ENCODE measurements at places on chromosomes 11 and 22.
A peak's percentile ranks its signal among the peaks of the same experiment; 100 is the strongest.

DNA sequence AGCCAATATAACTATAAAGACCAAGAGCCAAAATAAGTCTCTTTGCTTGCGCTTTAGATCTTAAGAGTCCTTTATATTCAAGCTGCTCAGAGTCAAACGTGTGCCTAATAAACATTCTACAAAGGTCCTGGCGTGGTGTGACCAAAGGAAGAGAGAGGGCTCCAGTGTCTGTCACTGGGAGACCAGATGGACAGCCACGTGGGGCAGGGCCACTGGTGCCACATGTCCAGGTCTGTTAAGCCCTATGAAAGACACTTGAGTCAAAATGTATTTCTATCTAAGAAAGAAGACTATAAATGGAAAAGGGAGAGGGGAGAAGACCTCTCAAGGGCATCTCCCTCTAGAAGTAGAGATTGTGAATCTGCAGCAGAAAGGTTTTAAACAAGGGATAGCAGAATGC lies 32.2 kb upstream of the EHF start:
- no peak for DNase-seq

GRCh38 chr11:130671801-130672700 lies 223.6 kb downstream of the ADAMTS15 start:
- DNase-seq: peak; percentile 16

GRCh38 chr22:28025866-28026575 lies 107.0 kb upstream of the PITPNB start:
- DNase-seq: no peak

DNA sequence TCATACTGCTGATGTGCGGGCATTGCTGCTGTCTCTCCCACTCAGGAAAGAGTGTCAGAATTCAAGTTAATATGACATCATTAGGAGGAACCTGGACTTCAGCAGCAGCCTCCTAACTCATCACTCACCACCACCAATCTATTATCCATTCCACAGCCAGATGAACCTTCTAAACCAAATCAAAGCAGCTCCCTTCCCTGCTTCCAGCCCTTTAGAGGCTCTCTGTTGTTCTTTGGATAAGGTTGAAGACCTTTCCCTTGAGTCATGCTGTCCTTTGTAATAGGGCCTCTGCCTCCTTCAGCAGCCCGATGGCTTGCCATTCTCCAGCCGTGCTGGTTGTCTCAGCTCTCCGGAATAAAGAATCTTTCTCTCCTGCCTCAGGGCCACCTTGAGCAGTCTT lies 301.3 kb downstream of the DDX10 start:
- DNase-seq: no peak

DNA sequence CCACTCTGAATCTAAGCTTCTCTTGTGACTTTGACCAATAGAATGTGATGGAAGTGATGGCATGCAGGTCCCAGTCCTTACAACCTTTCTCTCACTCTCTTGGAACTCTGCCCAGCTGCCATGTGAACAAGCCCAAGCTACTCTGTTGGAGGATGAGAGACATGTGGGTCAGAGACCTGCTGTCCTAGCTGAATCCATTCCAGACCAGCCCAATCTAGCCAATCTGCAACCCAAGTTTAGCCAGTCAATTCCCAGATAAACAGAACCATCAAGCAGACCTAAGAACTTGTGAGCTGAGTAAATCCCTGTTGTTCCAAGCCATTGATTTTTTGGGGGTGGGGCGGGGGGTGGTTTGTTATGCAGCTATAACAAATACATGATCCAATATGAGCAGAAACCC lies 69.2 kb upstream of the GRK3 start:
- DNase-seq: peak; percentile 53

- no peak for DNase-seq
These were observed 150.8 kb upstream of the TIMP3 start for GRCh38 chr22:32650553-32651345.
